G401 (cell line): ENCODE measurements at places on chromosomes 6 and 20.

DNA sequence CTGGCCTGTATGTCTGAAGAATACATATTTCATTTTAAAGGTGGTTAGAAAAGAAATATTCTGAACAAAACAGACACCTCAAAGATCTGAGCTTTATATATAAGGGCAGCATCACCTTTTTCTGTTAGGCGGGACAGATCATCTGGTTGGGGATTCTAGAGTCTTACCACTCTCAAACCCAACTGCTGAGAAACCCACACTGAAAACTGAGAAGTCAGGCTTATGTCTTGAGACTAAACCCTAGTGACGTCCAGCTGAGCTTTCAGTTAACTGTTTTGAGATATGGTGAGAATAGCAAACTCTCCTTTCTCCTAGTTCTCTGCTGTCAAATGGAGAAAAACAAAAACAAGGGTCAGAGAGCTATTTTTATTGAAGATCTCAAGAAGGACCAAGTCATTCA is 63.7 kb upstream of the CCN6 start:
- no peak for DNase-seq

DNA sequence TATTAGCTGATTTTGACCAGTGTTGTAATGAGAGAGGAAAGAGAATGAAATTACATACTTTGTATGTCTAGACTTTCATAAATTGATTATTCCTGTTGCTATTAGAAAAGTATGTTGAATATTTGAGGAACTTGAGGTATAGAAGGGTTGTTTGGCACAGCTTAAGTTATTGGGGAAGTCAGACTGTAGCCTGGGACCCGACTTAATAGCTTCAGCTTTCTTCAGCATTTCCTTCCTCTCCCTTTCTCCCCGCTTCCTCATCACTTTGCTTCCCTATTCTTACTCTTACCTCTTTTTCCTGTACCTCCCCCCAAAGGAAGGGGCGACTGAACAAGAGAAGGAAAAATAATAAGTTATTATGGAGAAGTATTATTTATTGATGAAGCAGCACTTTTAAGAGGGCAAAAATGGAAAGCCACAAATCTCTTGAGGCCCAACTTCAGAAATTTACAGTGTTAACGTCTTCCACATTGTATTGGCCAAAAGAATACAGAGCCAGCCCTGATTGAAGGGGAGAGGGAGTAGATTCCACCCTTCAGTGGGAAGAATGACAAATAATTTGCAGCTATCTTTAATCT is 7.4 kb downstream of the SENP6 start:
- no peak for DNase-seq

DNA sequence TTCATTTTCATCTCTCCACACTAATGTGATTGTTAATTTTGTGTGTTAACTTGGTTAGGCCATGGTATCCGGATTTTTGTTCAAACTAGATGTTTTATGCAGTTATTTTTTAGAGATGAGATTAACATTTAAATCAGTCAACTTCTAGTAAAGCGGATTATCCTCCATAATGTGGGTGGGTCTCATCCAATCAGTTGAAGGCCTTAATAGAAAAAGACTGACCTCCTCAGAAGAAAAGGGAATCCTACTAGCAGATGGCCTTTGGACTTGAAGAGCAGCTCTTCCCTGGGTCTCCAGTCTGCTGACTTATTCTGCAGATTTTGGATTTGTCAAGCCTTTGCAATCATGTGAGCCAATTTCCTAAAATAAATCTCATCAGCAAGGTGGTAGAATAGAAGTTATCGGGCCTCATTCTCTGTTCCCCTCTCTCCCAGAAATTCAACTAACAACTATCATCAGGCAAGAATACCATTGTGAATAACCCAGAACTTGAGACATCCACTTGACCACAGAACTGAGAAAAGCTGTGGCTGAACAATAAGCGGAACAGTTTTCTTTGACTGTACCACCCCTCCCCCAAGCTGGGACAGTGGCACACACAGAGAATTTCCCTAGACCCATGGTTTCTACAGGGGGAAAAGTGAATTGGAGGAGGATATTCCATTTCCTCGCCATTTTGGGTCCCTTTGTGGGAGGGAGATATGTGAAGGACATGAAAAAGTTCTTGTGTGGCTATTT is 323.0 kb downstream of the UTRN start:
- no peak for DNase-seq

GRCh38 chr6:152845421-152845820 is 94.8 kb downstream of the VIP start:
- no peak for DNase-seq

DNA sequence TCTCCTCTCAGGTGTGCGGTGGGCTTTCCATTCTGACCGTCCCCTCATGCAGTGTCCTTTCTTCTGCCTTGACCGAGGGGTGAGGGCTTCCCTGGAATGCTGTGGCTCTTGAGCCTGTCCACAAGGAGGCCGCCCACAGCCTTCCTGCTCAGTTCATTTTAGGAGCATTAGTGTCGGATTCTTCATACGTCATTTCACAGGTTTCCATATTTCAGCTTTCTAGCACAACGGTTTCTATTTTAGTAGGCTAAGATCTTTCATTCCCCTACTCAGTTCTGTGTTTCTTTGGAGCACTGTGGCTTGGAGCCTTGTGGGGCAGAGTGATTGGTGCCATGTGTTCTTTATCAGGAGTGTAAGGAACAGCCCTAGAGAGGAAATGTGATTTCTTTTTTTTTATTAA is 5.5 kb downstream of the PPP1R3G start:
- DNase-seq, result no peak

- no peak for DNase-seq
Observed at GRCh38 chr20:44219170-44219730, 8.7 kb upstream of the OSER1 start.

- DNase-seq, result no peak
Observed at GRCh38 chr6:63858691-63859090, 223.1 kb downstream of the PHF3 start.
